ENCODE measurements at places on chromosomes 1 and 21.

- no peak for DNase-seq
These were observed 576 bp downstream of the ZFP69 start for GRCh38 chr1:40477678-40478053.

DNA sequence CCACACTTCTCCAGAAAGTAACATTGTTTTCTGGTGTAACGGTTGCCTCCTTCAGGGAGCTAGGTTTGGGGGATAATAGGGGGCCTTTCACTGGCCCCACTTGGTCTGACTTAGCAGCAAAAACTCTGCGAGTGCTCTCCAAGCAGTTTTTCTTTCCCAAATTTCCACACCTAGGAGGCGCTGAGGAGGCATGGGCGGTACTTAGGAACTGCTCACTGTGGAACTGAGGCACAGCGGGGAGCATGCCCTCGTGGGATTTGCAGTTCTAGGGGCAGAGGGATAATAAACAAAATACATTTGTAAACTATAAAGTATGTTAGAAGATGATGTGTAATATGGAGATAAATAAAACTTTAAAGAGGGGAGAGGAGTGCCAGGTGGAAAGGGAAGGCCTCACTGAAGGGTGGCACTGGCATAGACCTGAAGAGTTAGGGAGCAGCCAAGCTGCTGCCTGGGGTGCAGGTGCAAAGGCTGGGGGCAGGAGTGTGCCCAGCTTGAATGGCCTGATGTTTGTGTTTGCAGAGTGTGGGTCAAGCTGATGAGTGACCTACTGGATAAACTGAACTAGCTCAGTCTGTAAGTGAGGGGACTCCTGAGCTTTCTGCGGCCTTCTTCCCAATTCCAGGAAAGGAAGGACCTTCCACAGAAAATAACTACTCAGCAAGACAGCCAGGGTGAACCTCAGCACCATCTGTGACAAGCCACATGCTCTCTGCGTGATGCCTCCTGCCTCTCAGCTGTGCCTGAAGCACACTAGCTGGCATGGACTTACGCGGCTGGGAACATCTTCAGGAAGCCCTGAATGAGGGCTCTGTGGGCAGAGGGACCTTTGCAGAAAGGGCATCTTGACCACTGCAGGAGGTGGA is 1.9 kb downstream of the EPHX1 start:
- DNase-seq = peak; percentile 28

- no peak for DNase-seq
These were observed 67.2 kb downstream of the ATP5PO start for GRCh38 chr21:33848249-33848953.

- DNase-seq = no peak
These were observed 117.3 kb downstream of the MAB21L3 start for GRCh38 chr1:116228511-116228910.

DNA sequence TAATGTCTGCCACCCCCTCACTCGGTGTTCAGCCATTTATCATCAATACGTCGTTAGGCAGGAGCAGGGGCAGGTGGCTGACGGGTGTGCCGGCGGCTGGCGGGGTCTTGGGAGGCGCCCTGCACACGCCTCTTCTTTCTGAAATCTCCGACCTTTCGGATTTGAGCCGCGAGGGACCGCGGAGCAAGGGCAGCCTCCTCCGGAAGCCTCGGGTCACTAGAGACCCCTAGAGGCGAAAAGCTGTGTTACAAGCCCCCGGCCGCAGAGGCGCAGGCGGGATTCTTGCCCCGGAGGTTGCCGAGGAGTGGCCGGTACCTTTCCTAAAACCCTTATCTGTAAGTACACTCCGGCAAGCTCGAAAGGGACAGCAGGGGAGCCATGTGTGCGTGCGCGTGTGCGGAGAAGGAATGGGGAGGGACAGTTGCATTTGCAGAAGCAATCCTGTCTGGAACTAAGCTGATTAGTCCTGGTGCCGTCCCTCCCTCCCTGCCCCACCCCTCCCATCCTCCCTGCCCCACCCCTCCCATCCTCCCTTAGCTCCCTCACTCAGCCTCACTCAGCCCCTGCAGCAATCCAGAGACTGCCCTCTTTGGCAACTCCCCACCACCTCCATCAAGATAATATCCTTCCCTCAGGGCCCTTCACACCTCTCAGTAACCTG is 11.0 kb downstream of the BRINP2 start:
- DNase-seq = peak; percentile 94

DNA sequence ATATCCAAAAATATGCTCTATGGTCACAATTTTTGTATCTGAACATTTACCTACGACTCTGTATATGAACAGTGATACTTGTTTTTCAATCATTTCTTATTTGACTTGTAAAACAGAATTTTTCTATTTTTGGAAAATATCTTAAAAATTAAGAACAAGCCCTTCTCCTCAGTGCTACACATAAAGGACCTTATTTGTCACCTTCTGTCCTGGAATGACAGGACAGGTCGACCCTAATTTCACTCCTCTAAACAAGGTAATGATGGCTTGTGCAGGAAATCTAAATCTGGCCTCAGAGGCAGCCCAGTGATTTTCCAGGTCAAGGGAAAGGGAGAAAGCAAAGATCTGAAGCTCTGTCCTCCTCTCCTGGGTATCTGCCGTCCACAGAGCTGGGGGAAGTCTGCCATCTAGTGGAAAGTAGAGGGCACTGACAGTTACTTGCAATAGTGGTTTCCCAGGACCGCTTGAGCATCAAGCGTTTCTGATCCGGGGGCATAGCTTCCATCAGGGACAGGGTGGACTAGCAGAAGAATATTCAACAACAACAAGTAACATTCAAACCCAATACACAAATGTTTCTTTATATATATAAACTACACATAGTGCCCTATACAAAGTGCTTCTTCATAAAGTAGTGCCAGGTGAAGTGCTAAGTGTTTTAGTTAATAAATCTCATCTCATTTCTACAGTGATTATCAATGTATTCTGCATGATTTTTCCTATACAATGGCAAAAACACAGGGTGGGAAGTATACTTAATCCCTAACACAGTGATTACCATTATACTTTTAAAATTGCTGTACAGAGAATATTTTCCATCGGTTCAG is 74.6 kb downstream of the SLC25A24 start:
- DNase-seq = peak; percentile 78

- DNase-seq = no peak
These were observed 347.6 kb downstream of the CHRM3 start for GRCh38 chr1:239733995-239734394.

DNA sequence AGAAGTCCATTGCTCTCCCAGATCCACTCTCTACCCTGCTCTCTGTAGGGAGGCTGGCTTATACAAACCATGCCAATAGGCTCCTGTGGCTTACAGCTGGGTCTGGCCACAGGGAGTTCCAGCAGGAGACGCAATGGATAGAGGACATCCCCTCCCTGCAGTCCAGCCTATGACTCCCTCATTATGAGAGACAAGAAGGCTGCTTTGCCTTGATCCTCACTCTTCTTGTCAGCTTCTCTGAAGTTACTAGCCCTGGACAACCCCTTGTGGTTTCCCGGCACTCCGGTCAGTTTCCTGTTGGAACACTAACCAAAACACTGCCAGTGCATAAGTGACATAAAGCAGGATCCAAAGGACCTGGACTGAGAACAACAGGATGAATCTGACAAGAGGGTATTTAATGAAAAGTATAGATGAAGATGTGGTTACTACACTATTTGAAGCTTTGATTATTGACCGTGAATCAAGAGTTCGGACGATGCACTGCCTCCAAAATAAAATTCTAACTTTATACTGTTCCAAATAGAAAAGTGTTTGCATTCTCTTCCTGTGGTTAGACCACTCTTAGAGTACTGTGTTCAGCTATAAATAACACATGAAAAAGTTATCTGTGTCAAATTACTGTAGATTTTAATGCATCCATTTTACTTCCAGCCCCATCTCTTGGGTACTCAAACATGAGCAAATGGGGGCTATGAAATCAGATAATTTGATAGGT is 32.7 kb upstream of the ZNF326 start:
- no peak for DNase-seq

DNA sequence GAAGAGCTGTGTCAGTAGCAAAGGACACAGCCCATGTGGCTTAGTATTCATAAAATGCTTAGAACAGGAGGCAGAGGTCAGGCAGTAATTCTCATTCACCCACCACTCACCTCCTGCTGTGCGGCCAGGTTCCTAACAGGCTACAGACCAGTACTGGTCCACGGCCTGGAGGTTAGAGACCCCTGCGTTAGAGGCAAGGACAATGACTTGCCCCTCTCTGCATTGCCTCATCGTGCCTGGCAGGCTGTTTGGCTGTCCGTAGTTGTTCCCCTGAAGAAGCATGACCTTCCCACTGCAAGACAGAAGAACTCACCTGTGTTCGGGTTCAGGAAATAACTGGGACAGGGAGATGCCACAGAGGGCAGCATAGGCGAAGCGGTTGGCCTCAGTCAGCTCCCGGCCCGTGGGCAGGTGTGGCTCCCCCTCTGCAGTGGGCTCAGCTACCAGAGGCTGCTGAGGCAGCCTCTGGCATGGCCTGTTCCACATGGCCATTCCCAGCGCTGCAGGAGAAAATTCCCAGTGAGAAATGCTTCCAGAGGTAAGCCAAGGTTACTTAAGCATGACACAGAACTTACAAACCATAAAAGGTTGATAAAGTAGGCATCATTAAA is 19.3 kb downstream of the TMCO4 start:
- DNase-seq = no peak

- DNase-seq = no peak
These were observed 26.3 kb downstream of the ATP2B4 start for GRCh38 chr1:203652724-203653461.

- DNase-seq = peak; percentile 42
These were observed 34.0 kb downstream of the CAPN8 start for GRCh38 chr1:223631473-223631872.

DNA sequence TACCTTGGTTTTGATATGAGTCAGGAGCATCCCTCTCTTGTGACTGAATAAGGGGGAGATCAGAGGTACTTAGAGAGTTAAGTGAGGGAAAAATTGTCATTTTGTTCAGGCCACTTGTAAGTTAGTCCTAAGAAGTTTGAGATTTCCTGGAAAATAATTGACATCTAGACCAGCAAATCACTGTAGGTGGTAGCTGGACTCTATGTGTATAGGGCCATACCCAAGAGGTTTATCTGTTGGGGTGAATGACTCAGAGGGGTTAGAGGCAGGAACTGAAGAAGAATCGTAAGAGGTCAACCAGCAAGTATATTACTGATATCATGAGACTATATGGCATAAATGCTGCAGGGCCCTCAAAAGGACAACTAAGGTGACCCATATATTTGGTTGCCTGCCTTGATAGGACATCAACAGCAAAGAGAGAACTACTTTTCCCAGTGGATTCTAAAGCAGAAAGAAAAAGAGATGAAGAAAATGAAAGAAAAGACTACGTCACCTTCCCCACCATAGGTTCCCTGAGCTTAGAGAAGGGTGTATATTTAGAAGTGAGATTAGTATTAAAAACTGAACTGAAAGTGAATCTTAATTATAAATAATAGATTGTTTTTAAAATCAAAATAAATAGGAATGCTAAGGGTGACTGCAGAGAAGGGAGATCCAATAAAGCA is 8.0 kb upstream of the RNPC3 start:
- no peak for DNase-seq

- DNase-seq = no peak
These were observed 152.3 kb upstream of the SPAG17 start for GRCh38 chr1:118337346-118337745.

DNA sequence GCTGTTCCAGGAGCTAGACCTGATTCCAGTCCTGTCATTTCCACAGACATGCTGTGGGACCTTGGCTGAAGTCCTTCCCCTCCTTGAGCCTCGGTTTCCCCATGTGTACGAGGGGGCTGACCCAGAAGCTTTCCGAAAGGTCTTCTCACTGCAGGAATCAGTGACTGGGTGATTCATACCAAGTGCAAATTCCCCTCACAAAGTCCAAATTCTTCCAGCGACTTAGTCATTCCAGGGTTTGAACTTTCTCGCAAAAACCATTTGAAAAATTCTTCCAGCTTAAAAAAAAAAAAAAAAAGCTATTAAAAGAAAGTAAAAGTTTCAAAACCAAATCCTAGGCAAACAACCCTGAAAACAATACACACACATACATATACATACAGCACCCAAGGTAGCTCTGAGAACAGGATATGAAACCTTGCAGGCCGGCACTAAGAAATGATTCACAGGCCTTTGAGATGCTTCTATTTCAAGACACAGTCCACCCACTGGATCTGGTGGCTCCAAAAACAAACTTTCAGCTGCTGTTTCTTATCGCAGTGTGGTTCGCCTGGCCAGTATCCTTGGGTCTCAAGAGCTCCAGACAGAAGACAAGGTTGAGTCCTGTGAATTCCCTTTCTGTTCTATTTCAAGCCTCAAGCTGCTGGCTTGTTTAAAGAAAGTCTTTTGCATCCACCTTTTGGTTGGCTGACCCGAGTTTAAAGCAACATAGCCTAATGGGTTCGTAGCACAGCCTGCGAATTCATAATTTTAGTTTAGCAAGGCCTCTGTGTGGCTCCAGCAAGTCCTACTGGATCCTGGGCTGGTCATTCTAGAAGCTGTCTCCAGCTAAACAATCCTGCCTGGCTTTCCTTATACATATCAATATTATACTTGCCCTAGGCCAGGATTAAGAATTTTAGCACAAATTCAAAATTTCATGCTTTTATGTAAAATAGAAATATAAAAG is 18.0 kb upstream of the ID3 start:
- no peak for DNase-seq

GRCh38 chr1:7771823-7772299 is 765 bp downstream of the VAMP3 start:
- DNase-seq = no peak

DNA sequence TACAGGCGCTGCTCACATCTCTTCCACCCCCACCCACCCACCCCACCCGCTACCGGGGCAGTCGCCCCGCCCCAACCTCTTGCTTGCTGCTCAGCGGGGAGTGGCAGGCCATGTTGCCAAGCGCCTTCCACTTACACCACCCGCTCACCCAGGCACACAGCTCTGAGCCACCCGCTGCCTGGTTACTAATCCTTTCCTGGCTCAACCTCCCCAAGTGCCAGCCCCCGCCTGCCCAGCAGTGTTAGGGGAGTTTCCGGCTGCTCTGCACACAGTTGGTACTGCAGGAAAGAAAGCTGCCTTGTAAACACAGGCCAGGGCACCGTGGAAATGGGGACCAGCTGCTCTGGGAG is 56.2 kb downstream of the LACTBL1 start:
- peak; percentile 34 for DNase-seq
